ENCODE measurements at places on chromosomes 6 and 20. TPM values are rescaled to one million over a fixed set of nuclear protein-coding genes. Genes with fewer than 3 reads are reported as not detected.

GRCh38 chr6:163726037-163726695 is 311.6 kb downstream of the QKI start:
- no peak for DNase-seq

DNA sequence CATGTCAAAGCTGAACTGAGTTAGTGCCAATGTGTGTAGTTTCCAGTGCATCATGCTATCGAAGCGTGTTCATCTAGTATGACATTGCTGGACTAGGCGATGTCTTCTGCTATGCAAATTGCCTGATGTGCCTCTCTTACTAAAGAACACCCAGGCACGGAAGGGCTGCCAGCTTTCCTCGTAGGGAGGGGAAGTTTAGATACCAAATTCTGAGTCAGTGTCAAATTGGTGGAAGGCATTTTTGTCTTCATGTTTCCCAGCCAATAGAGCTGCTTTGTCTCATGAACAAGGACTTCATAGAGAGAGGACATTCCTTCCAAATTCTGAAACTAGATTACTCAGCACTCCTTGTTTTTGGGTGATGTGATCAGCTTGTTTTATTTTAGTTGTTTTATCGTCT is 320.1 kb downstream of the BTBD3 start:
- DNase-seq = no peak

DNA sequence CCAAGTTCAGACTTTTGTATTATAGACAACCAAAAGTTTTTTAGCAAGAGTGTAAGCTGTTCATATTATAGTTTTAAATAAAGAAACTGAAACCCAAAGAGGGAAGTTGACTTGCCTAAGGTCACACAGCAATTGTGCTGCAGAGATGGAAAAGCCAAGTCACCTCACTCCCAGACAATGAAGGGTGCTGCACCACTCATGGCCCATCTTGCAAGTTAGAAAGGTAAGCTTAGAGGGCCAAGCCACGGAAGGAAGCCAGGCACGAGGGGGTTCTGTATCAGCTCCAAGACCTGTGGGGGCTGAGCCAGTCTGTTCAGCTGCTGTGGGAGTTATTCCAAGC is 860 bp downstream of the DEFB124 start:
- no peak for DNase-seq

- DNase-seq = no peak
These were observed 2.5 kb upstream of the HLA-DRA start for GRCh38 chr6:32436995-32437836.

The GPX5 gene
- total RNA-seq = 4.3 TPM

DNA sequence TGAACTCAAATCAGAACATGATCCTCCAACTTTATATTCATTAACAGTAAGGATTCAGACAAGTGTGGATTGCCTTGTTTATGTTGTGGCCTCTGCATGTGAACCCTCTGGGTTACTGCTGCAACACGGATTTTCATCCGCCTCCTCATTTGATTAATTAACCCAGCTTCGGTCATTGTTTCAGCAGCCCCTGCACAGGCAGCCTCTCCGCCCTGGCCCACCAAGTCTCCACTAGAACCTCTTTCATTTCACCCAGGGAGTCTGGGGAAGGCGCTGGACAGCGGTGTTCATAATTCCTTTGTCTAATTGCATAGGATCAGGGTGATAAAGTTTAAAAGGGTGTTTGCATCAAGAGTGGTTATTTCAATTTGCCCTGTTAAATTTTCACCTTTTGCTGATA is 15.7 kb downstream of the NKX2-2 start:
- no peak for DNase-seq

The TRIM31 gene
- not detected for total RNA-seq

GRCh38 chr6:158487495-158487894 is 72.4 kb upstream of the TMEM181 start:
- DNase-seq = peak; percentile 56

The OR2H2 gene
- total RNA-seq = not detected

GRCh38 chr6:41200296-41200900 is 551 bp downstream of the TREML2 start:
- no peak for DNase-seq

- no peak for DNase-seq
These were observed 326.5 kb downstream of the FOXA2 start for GRCh38 chr20:22257912-22258311.

The ZNF133 gene
- 10.7 TPM for total RNA-seq

The KIFC1 gene
- 4.2 TPM for total RNA-seq

The RNF144B gene
- total RNA-seq = 7.2 TPM

- peak; percentile 80 for DNase-seq
These were observed 1260.8 kb upstream of the GJE1 start for GRCh38 chr6:140871911-140872310.

DNA sequence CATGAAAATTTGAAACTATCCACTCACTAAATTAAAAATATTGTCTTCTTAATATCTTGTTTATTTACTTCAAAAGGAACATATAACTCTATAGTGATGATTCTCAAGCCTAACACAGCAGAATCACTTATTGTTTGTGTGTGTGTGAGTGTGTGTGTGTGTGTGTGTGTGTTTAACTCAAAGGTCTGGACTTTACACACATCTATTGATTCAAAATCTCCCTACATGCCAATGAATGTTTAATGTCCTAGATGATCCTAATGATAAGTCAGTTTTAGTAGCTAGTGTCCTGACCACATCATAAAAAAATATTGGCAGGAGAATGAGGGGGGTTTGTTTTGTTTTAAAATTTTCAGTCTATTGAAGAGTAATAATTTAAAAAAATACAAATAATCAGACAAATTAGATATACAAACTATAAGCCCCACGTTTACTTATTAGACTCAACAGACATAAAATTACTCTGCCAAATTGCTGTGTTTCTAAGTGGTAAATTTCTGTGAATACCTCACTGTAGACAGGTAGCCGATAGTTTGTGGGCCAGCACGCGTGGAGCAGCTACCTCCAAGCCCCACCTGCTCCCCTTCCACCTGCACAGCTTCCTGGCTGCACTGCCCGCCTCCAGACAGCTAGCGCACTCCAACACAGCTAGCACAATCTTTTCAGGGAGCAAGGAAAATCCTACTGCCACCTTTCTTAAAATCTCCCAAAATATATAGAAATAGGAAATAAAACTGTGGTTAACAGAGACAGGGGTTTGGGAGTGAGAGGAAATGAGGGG is 349.6 kb downstream of the PKHD1 start:
- no peak for DNase-seq

The AGPAT4 gene
- total RNA-seq = 27.9 TPM

DNA sequence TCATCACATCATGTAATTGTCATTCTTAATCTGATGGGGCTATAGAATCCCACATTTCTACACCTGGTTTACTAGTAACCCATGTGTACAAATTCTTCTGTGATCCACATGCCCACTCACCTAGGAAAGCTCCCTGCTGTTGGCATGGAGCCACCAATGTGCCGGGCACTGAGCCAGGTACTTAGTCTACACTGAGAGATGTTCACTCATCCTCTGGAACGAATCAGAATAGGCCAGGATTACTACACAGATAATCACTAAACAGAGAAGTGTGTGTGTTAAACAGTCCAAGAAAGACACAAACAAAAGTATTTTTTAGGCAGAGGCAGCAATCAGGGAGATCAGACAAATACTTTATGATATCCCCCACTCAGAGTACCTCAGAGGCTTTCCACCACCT is 193.2 kb upstream of the VGLL2 start:
- DNase-seq = no peak

The TPBG gene
- 26.0 TPM for total RNA-seq

The DDX43 gene
- total RNA-seq = not detected

GRCh38 chr6:163296835-163297519 is 117.5 kb upstream of the QKI start:
- peak; percentile 41 for DNase-seq

DNA sequence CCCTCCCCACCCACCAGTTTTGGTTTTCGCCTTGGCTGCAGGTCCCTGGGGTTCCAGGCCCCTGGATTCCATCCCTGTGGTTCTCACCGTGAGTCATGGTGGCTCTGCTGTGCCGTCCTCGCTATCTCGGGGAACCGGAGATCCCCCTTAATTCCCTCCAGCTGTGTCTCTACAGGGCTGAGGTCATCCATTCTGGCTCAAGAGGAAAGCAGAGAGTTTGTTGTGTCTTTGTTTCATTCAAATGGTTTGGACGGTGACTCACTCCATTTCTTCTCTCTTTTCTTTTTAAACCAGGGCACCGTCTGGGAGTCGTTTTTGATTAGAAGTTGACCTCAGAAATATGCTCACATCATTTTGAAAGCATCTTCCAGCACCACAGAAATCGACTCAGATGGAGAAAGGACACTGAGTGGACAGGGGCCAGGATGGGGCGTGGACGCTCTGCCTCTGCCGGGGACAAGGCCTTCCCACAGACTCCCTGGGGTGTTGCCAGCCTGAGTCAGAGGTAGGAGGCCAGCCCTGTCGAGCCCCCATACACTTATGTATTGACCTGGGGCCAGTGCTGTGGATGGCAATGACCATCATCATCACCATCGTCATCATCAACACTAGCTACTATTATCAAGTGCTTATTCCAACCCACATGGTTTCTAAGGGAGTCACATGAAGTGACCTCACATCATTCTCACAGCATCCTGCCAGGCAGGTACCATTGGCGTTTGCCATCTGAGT is 176.2 kb downstream of the NFATC2 start:
- DNase-seq = peak; percentile 100

The MTCH1 gene
- total RNA-seq = 311 TPM

DNA sequence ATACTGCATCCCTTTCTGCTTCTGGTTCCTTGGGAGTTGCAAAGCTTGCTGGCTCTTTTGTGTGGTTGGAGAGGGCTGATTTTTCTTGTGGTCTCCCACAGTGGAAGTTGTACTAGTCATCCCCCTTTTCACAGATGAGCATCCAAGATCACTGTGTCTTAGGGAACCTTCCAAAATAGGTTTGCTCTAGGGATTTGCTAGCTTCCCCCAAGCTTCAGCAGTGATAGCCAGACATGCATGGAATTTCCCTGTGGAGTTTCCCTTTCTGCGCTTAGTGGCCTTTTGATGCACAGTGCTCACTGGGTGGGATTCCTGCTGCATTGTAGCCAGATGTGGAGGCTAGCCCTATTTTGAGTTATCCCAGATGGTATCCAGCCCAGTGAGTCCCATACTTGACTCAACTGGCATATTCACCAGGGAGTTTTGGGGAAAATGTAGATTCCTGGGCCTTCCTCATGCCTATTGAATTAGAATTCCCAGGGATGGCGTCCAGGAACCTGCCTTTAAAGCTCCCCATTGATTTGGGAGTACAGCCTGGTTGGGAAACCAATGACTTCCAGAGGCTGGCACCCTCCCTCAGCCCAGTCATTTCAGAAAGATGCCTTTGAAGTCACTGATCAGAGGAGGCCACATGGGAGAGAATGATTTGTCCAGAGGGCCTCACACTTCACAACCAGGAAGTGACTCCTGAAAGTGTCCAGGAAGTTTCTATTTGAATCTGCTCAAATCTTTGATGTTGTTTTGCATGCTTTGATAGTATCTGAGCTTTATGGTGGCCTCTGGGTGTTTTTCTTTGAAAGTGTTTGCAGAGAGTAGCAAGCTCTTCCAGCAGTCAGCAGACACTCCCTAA is 25.9 kb downstream of the PPARD start:
- peak; percentile 85 for DNase-seq

The EDN3 gene
- total RNA-seq = not detected

The ASIP gene
- total RNA-seq = not detected

The BEND6 gene
- 8.3 TPM for total RNA-seq

The SLC32A1 gene
- total RNA-seq = not detected

The TRIM40 gene
- not detected for total RNA-seq

Data from astrocyte (in vitro differentiated cells and primary cell).